Posterior vena cava (tissue), 2 donors: ENCODE measurements at places on chromosomes 12 and 14.

DNA sequence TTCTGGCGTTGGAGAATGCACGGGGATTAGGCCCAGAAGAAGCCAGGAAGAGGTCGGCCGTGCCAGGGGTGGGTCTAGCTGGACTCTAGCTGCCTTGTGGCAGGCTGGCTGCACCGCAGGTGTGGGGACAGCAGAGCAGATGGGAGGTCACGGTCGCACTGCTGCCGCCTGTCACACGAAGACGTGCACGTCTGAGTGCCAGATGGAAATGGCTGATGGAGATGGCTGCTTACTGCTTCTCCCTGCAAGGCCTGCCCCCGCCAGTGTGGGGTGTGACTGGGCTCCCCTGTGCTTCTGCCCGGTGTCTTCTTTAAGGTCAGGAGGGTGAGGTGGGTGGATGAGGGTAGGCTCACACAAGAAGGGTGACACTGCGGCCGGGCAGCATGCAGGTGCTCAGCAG, 79.0 kb downstream of the MOK start:
- no peak for DNase-seq

DNA sequence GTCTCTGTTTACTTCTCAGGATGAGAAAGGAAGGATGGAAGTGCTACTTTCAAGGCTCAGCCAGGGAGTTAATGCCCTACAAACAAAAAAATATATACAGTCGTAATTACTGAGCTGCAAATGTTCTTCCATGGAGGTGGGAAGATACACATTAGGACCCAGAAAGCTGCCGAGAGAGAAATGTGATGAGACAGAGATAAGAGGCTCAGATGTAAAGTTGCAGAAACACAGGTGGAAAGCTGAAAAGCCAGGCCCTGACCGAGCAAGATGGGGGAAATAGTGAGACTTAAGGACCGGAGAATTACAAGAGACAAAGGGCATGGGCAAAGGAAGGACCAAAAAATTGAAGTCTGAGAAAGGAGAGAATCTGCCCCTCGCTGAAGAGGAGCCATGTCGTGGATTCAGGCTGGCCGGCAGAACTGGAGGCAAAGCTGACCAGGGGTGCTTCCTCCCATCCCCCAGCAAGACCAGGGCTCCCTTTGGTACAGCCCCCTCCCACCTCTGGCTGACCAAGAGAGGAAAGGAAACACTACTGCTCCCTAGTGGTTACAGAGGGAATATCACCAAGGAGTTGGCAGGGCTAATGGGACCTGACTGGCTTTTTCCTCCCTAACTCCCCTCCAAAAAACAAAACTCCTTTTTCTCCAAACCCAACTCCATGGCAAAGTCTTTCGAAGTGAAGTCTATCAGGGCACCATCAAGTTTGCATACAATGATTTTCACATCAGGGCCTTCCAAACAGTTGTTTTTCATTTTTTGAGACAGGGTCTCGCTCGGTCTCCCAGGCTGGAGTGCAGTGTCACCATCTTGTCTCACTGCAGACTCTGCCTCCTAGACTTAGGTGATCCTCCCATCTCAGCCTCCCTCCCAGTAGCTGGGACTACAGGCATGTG, 12.1 kb downstream of the ZFHX2 start:
- peak; percentile 48 for DNase-seq

DNA sequence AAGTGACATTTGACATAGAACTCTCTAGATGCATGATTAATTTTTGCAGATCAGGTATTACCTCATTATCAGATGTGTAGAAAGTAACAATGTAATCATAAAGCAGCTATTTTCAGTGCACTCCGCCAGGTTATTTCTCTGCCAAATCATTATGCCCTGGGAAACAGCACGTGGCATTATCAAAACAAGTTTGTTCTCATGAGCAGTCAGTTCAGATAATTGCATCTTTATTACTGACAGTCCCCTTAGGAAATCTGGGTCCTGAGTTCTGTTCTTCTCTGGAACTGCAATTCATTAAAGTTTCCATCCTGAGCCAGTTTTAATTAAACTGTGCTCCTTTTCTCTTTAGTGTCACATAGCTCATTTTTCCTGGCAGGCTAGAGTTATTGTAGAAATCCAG, 94.7 kb upstream of the KRR1 start:
- no peak for DNase-seq

- peak; percentile 91 for DNase-seq
Measured at GRCh38 chr12:108850854-108851573, 6.4 kb downstream of the SSH1 start.

- no peak for DNase-seq
Measured at GRCh38 chr14:57749267-57749666, 116.6 kb downstream of the SLC35F4 start.

GRCh38 chr12:115108129-115109100, 424.4 kb upstream of the TBX3 start:
- DNase-seq = no peak

- no peak for DNase-seq
Measured at GRCh38 chr12:75890660-75891059, 140.9 kb downstream of the PHLDA1 start.

GRCh38 chr14:99727096-99727870, 43.2 kb downstream of the CYP46A1 start:
- DNase-seq = peak; percentile 61
